ENCODE measurements at places on chromosomes 5 and 9. TPM values are rescaled to one million over a fixed set of nuclear protein-coding genes. Genes with fewer than 3 reads are reported as not detected.

Gene QRFP
- total RNA-seq: not detected

Gene C7
- 199 TPM for total RNA-seq

Gene TLE1
- total RNA-seq: 10.2 TPM

Gene C9orf153
- total RNA-seq: 0.42 TPM

Gene ACTBL2
- total RNA-seq: not detected

Gene SOHLH1
- not detected for total RNA-seq

Gene FOXD4
- total RNA-seq: 0.12 TPM

Gene SLC1A3
- total RNA-seq: 105 TPM

DNA sequence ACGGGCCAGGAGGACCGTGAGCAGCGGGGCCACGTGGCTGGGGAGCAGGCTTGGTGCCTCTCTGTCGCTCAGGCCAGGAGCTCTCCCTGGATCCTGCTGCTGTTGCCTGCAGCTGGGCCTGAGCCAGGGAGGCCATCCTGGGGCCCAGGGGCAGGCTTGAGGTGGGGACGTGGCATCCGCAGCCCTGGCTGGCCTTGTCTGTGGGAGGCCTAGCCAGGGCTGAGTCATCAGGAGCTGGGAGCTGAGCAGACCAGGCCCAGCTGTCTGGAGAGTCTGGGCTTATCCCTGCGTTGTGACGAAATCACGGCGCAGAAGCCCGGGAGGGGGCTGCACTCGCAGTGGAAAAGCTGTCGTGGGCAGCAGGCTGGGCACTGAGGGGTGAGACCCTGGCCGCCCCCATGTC lies 138.8 kb upstream of the COL5A1 start:
- DNase-seq: peak; percentile 84

DNA sequence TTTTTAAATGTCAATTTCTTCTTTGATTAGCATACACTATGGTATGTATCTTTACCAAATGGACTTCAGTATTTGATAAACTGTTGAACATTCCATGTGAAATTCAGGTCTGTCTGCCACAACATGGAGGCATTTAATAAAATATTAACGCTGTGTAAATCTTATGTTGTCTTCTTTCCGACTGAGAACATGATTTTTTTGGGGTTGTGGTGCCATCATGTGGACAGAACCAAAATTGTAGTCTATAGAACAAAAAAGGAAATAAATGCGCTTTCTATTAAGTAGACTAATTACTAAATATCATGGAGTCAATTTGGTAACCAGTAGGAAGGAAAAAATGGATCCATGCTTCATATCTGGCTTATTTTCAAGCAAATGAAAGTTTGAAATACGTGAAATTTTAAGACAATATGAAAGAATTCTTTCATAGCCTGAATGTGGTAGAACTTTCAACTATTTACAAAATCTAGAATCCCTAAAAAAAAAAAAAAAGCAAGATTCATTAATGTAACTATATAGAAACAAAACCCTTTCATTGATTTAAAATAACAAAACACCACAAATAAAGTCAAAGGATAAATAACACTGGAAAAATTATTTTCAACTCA lies 2.8 kb upstream of the PLK2 start:
- no peak for DNase-seq

- no peak for DNase-seq
Observed at GRCh38 chr5:36944607-36945225, 68.1 kb downstream of the NIPBL start.

GRCh38 chr9:23543419-23543818 lies 282.6 kb downstream of the ELAVL2 start:
- DNase-seq: no peak

GRCh38 chr9:98232926-98233325 lies 22.5 kb downstream of the TBC1D2 start:
- DNase-seq: no peak

DNA sequence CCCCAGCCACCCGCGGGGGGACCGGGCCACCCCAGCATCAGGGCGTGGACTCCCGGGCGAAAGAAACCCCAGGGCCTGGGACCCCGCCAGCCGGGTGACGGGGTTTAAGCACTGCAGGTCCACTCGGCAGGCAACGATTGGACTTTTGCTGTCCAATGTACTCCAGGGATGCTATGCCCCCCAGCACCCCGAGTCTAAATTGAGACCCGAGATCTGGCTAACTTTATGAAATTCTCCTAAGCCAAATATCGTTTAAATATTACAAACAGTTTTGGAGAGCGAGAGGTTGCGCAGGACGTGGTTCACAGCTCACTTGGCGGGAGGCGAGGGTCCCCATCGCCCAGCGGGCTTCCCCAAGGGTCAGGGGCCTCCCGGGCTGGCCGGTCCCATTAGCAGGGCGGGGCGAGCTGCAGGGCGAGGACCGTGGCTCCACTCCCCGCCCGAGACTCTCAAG lies 384 bp upstream of the MRPS2 start:
- no peak for DNase-seq

DNA sequence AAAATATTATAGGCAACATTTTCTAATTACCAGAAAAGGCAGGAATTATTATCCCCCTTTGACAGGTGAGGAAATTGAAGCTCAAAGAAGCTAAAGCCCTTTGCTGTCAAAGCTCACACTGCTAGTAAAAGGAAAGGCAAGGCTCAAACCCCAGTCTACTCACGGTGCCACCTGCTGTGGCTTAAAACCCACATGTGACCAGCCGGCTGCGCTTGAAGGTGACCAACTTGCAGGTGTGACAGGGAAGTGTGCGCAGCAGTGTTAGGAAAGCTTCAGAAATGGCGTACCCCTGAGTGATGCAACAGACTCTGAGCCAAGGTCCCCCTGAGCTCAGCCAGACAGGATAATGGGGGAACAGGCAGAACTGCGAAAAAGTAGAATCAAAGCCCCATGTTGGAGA lies 45.2 kb downstream of the PAX5 start:
- no peak for DNase-seq

GRCh38 chr5:31825518-31826068 lies 186.7 kb downstream of the PDZD2 start:
- DNase-seq: no peak

GRCh38 chr9:6884101-6884500 lies 126.3 kb downstream of the KDM4C start:
- no peak for DNase-seq

GRCh38 chr9:18568973-18569372 lies 95.0 kb downstream of the ADAMTSL1 start:
- no peak for DNase-seq

Measured in left ventricle myocardium superior (tissue), 1 donor.